Upper lobe of right lung (tissue), 1 donor: ENCODE measurements at places on chromosomes 16 and 17. TPM values are rescaled to one million over a fixed set of nuclear protein-coding genes. Genes with fewer than 3 reads are reported as not detected.

DNA sequence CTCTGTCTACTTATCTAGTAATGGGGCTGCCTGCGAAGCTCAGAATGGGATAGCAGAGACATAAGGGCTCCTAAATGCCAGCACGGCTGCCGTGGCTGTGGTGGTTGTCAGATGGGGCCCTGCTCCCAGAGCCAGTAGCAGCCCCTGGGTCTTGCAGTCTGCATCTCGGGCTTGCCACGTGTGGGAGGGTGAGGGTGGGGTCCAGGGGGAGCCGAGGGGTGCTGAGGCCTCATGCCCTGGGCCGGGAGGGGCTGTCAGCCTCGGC is 88.8 kb upstream of the GSE1 start:
- no peak overlapping the region for H3K4me3 ChIP-seq
- H3K36me3 ChIP-seq, result no peaks in the 10 kb centered on the region
- no peak for DNase-seq
- H3K27ac ChIP-seq, result peak overlapping the region; percentile 58

DNA sequence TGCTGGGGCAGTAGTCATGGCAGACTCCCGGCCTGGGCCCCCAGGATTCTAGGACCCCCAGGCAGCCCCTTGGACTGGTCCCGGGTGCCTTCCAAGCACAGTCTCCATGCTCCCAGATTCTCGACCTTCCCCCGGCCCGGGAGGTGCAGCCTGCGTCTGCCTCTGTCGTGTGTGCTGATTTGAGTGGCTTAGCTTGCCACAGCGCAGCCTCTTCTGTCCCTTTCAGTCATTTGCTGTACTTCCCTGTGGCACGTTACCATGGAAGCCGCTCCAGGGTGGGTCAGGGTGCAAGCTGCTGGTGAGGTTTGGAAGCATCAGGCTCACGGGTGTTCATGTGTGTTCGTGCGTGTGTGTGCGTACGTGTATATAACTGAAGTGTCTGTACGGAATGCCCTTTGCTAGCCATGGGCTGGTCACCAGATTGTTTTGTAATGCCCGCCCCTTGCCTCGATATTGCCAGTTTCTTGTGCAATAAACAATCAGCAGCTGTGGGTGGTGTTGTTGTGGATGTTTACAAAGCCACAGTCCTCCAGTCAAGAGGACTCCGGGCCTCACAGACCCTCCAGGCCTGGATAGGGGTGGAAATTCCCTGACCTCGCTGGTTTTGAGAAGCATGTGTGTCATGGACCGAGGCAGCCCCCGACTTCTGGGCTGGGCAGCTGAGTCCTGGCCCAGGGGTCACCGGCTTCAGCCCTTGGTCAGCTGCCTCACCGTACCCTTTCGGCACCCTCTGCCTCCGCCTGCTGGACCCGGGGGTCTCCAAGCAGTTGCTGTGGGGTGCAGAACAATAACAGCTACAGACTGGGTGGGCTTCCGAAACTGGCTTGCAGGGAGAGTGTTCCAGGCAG is 9.7 kb upstream of the CLEC18A start:
- H3K36me3 ChIP-seq, result peaks cover 44% of the 10 kb centered on the region
- H3K4me3 ChIP-seq, result no peak overlapping the region
- DNase-seq, result peak; percentile 64
- peaks cover 8% of the 10 kb centered on the region for H3K4me1 ChIP-seq

- H3K36me3 ChIP-seq, result no peaks in the 10 kb centered on the region
- no peak overlapping the region for H3K27ac ChIP-seq
Measured at GRCh38 chr16:83992624-83993023, 24.6 kb downstream of the NECAB2 start.

- no peak overlapping the region for H3K27ac ChIP-seq
- H3K36me3 ChIP-seq, result no peaks in the 10 kb centered on the region
Measured at GRCh38 chr17:65559461-65559803, 2.0 kb downstream of the AXIN2 start.

DNA sequence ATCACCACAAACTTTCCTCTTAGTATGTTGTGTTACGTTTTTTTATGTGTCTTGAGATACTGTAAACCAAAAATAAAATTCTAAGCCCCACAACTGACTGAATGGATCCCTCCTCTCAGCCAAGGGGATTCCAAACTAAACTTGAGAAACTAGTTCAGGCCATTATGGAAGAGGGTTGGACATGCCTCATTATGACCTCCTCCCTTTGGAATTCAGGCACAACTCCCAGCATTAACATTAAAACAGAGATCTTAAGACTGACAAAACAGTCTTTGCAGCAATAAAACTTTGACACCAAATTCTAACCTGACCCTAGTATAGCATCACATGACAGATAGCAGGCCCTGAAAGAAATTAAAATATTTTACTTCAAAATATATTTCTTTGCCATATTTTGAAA is 51.1 kb upstream of the SLC47A1 start:
- DNase-seq, result no peak
- no peak overlapping the region for H3K4me3 ChIP-seq
- no peaks in the 10 kb centered on the region for H3K27me3 ChIP-seq
- H3K4me1 ChIP-seq, result no peaks in the 10 kb centered on the region
- H3K36me3 ChIP-seq, result no peaks in the 10 kb centered on the region

DNA sequence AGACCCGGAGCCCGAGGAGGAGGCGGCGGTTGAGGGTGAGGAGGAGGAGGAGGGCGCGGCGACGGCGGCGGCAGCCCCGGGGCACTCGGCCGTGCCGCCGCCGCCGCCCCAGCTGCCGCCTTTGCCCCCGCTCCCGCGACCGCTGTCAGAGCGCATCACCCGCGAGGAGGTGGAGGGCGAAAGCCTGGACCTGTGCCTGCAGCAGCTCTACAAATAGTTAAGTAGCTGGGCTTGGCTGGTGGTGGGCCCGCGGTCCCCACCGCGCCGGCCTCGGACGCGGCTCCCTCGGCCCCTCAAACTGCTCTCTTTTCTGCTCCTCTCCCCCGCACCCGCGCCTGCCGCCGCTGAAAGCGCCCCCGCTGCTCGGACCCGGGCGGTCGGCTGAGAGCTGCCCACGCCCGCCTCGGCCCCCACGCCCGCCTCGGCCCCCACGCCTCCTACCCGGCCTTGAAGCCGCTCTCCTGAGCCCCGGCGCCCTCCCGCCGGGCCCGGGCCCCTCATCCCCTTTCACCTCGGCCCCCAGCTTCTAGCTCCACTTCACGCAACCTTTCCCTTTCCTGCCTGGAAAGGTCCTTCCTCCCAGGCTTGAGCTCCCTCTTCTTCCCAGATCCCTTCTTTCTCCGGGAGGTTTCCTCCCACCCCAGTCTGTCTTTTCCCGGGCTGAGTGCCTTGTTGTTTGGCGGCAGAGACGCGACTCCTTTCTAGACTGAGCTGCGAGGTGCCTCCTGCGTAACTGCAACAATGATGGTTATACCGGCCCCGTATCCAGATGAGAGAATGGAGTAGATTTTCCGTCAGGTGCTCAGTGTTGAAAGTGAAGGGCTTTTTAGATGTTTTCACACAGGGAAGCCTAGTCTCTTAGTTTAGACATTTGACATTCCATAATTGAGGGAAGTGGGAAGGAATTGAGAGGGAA is 850 bp downstream of the PPM1E start:
- H3K27ac ChIP-seq, result no peak overlapping the region
- peaks cover 17% of the 10 kb centered on the region for H3K4me1 ChIP-seq
- H3K36me3 ChIP-seq, result no peaks in the 10 kb centered on the region
- H3K4me3 ChIP-seq, result peak overlapping the region; percentile 52
- peaks cover 66% of the 10 kb centered on the region for H3K27me3 ChIP-seq

- no peak for DNase-seq
- no peak overlapping the region for H3K27ac ChIP-seq
- no peaks in the 10 kb centered on the region for H3K27me3 ChIP-seq
Measured at GRCh38 chr16:8375232-8375587, 215.1 kb downstream of the TMEM114 start.

GRCh38 chr17:67365738-67366192 is 612 bp downstream of the PSMD12 start:
- no peak for DNase-seq
- peak overlapping the region; percentile 94 for H3K4me3 ChIP-seq
- H3K27ac ChIP-seq, result peak overlapping the region; percentile 98
- no peaks in the 10 kb centered on the region for H3K27me3 ChIP-seq
- H3K36me3 ChIP-seq, result peaks cover 12% of the 10 kb centered on the region

DNA sequence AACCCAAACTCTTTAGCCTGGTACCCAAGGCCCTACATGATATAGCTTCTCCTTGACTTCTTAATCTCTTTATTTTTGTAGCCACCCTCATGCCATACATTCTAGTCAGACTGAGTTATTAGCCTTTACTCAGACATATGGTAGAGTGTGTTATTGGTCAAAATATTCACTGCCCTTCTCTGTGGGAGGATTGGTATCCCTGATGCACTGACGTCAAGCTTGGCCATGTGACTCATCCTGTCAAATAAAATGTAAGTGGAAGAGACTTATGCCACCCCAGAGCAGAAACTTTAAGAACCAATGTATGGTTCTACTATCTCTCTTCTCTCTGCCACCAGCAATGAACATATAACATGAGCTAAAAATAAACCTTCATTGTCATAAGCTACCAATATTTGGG is 12.2 kb upstream of the BEAN1 start:
- no peak overlapping the region for H3K4me3 ChIP-seq
- no peaks in the 10 kb centered on the region for H3K4me1 ChIP-seq
- H3K27ac ChIP-seq, result no peak overlapping the region
- H3K27me3 ChIP-seq, result no peaks in the 10 kb centered on the region
- DNase-seq, result no peak

GRCh38 chr17:78526231-78527025 is 50.8 kb downstream of the DNAH17 start:
- no peaks in the 10 kb centered on the region for H3K27me3 ChIP-seq
- no peak overlapping the region for H3K4me3 ChIP-seq

GRCh38 chr16:48441863-48442279 is 56.7 kb upstream of the SIAH1 start:
- no peak overlapping the region for H3K27ac ChIP-seq
- H3K4me3 ChIP-seq, result no peak overlapping the region
- peaks cover 9% of the 10 kb centered on the region for H3K4me1 ChIP-seq
- DNase-seq, result no peak
- H3K36me3 ChIP-seq, result no peaks in the 10 kb centered on the region

DNA sequence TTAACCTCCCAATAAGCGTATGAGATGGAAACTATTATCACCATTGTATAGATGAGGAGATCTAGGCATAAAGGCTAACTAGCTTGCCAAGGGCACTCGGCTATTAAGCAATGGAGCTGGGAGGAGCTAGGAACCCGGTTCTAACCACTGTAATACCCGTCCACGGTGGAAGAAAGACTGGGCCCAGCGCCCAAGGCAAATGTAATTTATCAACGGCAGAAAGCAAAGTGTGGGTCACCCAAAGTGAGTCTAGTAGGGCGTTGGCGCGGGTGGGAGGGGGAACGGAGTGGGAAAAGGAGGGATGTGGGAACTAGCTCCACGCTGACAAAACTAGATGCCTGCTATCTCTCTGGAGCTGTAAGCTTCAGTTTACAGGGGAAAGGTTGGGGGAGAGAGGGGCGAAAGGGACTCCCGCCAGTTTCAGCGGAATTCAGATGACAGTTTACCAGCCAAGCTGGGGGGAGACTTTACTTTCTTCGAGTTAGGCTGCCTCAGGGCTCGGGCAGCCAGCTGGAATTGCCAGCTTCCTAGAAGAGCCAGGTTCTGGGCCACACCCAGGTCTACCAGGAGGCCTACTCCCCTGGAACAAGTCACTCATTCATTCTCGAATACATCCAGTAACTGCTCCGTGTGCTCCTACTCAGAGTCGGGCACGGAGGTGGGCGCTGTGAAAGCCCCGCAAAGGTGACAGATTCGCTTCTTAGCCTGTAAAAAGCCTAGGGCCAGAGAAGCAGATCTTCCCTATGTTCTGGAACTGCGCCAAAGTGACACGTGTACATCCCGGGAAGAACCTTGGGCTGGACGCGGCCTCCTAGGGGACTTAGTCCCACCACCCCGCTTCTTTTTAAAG is 837 bp downstream of the LRRC59 start:
- no peaks in the 10 kb centered on the region for H3K27me3 ChIP-seq
- DNase-seq, result peak; percentile 76
- peaks cover 23% of the 10 kb centered on the region for H3K4me1 ChIP-seq
- H3K4me3 ChIP-seq, result peak overlapping the region; percentile 99

GRCh38 chr16:71630808-71631207 is 4.8 kb downstream of the MARVELD3 start:
- H3K4me3 ChIP-seq, result no peak overlapping the region
- peaks cover 13% of the 10 kb centered on the region for H3K4me1 ChIP-seq
- no peaks in the 10 kb centered on the region for H3K36me3 ChIP-seq
- no peak overlapping the region for H3K27ac ChIP-seq

DNA sequence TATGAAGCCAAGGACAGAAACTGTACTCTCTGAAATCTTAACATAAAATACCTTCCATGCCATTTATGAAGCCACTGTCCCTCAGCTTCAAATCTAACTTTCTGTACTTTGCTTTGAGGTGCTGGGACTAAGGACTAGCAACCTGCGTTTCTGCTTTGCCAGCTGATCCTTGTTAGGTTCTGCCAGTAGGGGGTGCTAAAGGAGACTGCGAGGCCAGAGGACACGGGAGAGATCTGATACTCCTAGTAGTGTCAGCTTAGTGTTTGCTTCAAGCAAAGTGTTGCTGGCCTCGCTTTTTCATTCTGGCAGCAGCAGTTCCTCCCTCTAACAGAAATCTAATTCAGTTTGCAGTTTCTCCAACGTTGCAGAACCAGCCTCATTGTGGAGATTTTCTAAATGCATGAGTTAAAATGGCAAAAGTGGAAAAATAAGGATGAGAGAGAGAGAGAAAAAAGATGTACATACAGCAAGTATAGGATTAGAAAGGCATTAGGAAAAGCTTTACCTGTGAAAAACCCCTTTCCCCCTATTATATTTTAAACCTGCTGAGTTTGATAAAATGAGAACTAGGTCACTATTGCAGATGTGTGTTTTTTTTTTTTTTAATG is 297.5 kb downstream of the CA10 start:
- H3K4me1 ChIP-seq, result no peaks in the 10 kb centered on the region
- no peak for DNase-seq

DNA sequence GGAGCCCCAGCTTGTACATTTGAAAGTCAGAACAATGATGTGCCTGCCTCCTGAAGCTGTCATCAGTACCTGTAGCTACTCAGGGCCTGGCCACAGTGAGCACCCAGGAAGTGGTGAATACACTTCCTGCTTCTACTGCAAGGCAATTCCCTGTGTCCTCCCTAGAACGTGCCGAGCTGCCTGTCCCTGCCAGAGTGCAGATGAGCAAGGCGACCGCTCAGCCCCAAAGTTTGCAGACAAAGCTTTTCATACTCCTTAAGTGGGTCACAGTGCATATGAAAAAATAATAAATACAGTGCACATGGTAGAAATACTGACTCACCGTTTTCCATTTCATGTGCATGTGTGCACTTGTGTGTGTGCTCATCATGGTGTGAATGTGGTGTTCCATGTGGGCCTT is 77.3 kb downstream of the MPRIP start:
- H3K27ac ChIP-seq, result peak overlapping the region; percentile 38
- H3K27me3 ChIP-seq, result no peaks in the 10 kb centered on the region
- peaks cover 64% of the 10 kb centered on the region for H3K4me1 ChIP-seq
- no peak overlapping the region for H3K4me3 ChIP-seq
- H3K36me3 ChIP-seq, result no peaks in the 10 kb centered on the region
- no peak for DNase-seq

Gene SLC13A5
- total RNA-seq, result not detected

Gene PRSS36
- 3.5 TPM for total RNA-seq

Gene NSF
- total RNA-seq, result 49.6 TPM

Gene RPRML
- 0.38 TPM for total RNA-seq

Gene FBXW10B
- 1.4 TPM for total RNA-seq

Gene SUPT4H1
- total RNA-seq, result 82.4 TPM

Gene C16orf78
- total RNA-seq, result not detected

Gene SALL1
- not detected for total RNA-seq

Gene PARD6A
- 4.7 TPM for total RNA-seq

Gene POLG2
- total RNA-seq, result 12.6 TPM

Gene CCR7
- total RNA-seq, result 1.1 TPM

Gene ATP2A1
- total RNA-seq, result 0.46 TPM

Gene MT4
- not detected for total RNA-seq

Gene HAS3
- 8.2 TPM for total RNA-seq
